A549 treated with RU486 at 1 μM for 4 hours (cell line): ENCODE measurements at places on chromosomes 13 and 19. TPM values are rescaled to one million over a fixed set of nuclear protein-coding genes. Genes with fewer than 3 reads are reported as not detected.

TNFSF9 gene
- total RNA-seq: 4.7 to 8.9 TPM (median 7.0 TPM) in 5 replicates

PSG1 gene
- 0.19 to 0.84 TPM (median 0.29 TPM) in 4 of 5 replicates, not detected in the other for total RNA-seq

FLT1 gene
- total RNA-seq: 0.02 to 0.06 TPM in 2 of 5 replicates, not detected in the others

SERP2 gene
- not detected in 5 replicates for total RNA-seq

GFY gene
- 0.12 to 0.28 TPM (median 0.17 TPM) in 4 of 5 replicates, not detected in the other for total RNA-seq
